ENCODE measurements at places on chromosomes 7 and 10. TPM values are rescaled to one million over a fixed set of nuclear protein-coding genes. Genes with fewer than 3 reads are reported as not detected.

DNA sequence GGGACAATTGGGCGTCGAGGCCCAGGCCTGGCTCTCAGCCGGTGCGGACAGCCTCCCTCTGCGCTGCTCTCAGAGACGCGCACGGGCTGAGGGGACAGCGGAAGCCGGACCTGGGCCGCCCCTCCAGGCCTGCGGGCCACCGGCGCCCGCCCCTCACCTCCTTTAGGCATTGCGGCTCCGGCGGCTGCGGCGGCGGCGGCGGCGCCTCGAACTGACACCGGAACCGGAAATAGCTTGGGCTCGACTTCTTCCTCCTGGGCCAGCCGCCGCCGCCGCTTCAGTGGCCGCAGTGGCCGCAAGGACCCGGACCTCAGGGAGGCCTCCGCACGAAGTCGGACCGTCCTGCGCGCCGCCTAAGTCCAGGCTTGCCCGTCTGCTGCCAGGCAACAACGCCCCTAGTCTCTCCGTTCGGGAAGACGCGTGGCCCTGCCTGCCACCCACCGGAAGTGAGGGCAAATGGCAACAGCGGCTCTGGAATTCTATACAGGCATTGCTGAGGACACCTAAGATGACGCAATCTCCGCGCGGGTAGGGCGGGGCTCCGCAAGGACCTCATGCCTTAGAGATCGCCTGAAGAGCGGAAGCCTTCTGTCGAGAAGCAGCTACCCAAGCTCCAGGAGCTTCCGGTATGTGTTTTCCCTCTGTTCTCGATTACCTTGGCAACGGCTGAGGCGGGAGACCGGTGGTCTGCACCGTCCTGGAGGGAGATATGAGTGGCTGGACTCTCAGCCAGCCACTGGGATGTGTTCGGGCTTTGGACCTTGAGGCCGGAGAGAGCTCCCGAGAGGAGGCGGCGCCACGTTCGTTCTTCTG is at the start of the genes BUD31 and PDAP1:
Gene BUD31 (plus strand): TSS at position 591 of the 813 bp plus-strand sequence. CDS start 2,124 bp downstream, outside the sequence.
Gene PDAP1 (minus strand): TSS at position 219 of the 813 bp plus-strand sequence. CDS start 49 bp downstream, at position 170.
- DNase-seq, result peak; percentile 94

- DNase-seq, result no peak
Observed at GRCh38 chr10:93071674-93072224, 1.9 kb upstream of the CYP26A1 start.

DNA sequence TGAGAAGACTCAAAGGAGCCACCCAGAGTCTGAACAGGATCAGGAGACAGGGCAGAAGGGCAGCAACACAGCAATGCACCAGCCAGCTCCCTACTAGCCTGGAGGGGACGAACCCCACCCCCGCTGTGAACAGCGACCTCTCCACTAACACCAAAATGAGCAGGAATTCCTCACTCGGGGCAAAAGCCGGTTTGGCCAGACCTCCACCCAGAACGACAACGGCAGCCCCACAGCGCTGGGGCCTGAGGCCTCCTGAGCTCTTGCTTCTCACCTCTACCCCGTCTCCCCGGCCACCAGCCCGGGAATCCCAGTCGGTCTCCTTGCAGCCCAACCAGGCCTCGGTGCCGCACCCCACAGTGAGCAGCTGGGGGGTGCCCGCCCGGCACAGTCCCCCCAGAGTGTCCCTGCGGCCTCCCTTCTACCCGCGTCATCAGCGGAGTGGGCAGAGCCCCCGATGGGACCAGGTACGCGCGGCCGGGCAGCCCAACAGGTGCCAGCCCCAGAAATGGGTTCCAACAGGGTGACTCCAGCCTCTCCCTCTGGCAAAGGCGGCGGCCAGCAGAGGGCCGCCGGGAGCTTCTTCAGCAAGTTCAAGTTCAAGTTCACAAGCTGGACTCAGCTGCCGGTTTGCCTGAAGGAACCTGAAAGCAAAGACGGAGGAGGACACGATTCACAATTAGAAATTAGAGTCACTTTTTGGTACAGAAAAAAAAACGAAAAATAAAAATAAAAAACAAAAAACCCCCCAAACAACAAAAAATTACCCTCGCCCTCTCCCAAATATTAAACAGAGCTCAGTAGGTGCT is 129.0 kb downstream of the MARCHF5 start:
- no peak for DNase-seq

- no peak for DNase-seq
Observed at GRCh38 chr10:124602646-124603365, 141.2 kb downstream of the LHPP start.

DNA sequence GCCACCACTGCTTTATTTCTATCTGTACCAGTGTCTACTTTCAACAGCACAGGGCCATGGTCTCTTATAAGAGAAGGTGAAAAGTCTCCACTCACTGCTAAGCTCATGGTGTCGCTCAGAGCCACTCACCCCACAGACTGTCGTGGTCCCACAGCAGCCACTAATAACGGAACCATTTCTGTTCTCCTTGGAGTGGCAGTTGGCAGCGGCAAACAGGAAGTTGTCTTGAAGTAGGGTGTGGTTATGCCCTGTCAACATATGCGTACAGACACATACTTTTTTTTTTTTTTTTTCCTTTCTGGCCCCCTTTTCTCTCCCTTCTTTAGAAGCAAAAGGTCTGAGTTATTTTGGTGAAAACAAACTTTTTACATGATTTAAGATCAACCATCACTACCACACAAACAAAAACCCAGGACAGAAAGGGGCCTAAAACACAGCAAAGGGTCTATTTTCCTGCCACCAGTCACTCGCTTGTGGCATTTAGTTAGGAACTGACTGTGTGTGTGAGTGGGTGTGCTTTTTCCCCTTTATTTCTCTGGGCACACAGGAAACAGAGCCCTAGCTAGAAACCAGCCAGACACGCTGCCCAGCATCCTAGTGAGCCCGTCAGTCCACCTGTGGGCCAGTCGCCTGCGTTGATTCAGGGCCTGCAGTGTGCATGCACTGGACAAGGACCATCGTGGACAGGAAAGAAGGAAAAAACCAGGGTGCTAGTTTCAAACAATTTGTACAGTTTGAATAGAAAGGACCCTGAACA is 96.7 kb upstream of the EFCAB10 start:
- DNase-seq, result no peak

DNA sequence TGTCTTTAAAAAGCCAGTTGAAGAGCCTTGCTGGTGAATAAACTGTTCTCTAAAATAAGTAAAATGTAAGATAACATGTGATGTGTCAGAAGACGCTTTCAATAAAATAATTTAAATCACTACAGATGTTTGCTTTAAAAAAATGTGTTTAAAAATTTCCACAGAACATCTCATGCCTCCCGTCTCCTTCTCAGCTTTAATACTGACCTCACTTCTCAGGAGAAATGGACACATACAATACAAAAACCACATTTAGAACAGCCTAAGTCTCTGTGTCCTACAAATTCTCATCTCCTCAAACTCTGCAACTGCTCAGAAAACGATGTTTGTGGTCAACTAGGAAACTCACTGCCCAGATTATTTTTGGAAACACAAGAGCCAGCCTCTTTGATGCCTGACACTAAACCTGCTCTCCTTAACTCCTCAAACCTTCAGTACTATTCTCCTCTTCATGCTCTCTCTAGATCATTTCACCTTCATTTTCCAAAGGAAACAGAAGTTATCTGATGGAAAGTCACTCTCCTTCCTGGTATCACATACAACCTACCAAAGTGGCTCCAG is 120.3 kb downstream of the ZNF438 start:
- no peak for DNase-seq

- no peak for DNase-seq
Observed at GRCh38 chr7:106313966-106314365, 29.2 kb upstream of the NAMPT start.

DNA sequence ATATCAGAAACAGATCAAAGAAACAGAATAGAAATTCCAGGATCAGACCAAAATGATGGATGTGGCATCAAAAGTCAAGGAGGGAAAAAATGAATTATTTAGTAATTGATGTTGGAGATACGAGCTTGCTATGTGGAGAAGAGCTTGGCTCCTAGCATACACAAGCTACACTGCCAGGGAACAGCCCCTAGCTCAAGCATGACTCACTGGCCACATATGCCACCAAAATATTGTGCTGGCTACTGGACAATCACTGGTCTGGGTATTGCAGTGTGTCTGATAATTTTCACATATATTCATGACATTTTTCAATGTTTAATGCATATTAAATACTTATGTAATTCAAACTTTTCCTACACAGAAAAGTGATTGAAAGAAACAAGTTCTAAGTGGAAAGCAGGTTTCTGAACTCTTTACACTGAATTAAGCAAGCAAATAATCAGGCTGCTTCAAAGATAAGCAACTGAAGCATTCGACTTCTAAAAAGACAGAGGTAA is 59.3 kb downstream of the OAT start:
- DNase-seq, result no peak

- DNase-seq, result peak; percentile 49
Observed at GRCh38 chr7:51209426-51209825, 107.2 kb downstream of the COBL start.

SPDYE16 gene
- not detected for total RNA-seq

PLCE1 gene
- total RNA-seq, result 2.8 TPM

LOXL4 gene
- not detected for total RNA-seq

Data from HT1080 (cell line).